ENCODE measurements at places on chromosomes 7 and 10. TPM values are rescaled to one million over a fixed set of nuclear protein-coding genes. Genes with fewer than 3 reads are reported as not detected.

GRCh38 chr7:37342688-37343471 lies 105.8 kb downstream of the ELMO1 start:
- no peak for DNase-seq

TMEM196 gene
- total RNA-seq = not detected

TEX36 gene
- not detected for total RNA-seq

DNA sequence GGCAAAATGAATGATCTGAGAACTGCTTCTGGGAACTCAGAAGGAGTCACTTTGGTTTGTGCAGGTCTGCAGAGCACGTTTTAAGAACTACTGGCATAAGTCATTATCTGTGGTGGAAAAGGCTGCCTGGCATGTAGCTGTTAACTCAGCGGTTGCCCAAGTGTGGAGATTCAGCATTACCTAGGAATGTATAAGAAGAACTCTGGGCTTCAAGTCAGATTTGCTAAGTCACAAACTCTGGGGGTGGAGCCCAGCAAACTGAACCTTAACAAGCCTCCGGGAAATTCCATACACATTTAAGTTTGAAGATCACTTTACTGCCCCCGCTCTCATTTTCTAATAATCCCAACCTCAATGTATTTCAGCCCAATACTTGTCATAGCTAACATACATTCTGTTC lies 31.1 kb downstream of the PLXDC2 start:
- DNase-seq = no peak

DYNC1I1 gene
- 7.6 TPM for total RNA-seq

TFAM gene
- total RNA-seq = 27.0 TPM

DNA sequence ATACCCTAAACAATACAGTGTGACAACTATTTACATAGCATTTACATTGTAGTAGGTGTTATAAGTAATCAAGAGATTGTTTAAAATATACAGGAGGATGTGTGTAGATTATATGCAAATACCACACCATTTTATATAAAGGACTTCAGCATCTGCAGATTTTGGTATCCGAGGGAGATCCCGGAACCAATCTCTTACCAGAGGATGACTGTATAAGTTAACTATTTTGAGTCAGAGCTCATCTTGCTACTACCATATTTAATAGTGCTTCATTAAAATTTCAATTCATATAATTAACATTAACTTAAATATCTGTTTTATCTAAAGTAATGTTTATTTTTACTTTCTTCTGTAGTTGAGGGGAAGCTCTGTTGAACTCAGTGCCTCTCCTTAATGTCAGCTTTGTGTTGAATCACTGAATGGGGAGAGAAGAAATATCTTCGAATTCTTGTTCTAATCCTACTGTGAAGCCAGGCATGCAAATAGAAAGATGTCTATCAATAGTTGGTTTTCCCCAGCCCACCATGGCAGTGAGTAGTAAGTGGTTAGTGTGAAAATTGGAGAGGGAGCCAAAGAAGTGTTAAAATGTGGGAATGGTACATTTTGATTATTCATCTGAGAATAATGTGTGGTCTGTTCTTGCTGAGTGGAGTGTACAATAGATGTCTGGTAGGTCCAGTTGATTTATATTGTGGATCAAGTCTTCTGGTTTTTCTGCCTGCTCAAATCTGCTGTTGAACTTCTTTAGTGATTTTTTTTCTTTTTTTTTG lies 90.1 kb upstream of the CYP26C1 start:
- no peak for DNase-seq

DNA sequence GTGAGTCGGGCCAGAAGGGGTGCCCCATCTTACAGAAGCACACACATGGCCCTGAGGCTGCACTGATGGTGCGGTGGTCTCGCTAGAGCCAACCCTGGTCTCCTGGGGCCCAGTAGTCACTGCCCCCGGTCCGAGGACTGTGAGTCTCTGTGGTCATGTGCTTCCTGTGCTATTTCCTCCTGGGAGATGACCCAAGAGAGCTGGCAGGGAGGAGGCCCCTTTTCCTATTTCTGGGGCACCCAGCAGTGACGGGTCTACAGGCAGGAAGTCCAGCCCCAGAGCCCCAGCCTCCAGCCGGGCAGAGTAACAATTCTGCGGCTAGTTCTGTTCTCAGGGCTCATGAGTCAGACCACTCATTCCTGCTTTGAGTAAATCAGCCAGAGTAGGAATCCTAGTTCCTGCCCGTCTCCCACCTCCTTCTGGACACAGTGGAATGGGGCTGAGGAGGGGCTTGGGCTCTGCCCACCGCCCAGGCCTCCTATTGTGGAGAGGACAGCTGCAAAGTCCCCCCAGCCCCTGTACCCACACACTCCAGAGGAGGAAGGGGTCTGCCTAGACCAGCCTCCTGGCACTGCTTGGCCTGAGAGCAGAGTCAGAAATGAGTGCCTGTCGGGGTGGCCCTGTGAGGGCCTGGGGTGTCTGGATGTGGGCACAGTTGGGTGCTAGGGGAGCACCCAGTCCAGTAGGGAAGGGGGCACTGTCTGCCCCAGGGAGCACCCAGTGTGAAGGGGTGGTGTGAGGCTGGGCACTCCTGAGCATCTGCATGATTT lies 80.5 kb upstream of the PPIF start:
- DNase-seq = peak; percentile 60

DNA sequence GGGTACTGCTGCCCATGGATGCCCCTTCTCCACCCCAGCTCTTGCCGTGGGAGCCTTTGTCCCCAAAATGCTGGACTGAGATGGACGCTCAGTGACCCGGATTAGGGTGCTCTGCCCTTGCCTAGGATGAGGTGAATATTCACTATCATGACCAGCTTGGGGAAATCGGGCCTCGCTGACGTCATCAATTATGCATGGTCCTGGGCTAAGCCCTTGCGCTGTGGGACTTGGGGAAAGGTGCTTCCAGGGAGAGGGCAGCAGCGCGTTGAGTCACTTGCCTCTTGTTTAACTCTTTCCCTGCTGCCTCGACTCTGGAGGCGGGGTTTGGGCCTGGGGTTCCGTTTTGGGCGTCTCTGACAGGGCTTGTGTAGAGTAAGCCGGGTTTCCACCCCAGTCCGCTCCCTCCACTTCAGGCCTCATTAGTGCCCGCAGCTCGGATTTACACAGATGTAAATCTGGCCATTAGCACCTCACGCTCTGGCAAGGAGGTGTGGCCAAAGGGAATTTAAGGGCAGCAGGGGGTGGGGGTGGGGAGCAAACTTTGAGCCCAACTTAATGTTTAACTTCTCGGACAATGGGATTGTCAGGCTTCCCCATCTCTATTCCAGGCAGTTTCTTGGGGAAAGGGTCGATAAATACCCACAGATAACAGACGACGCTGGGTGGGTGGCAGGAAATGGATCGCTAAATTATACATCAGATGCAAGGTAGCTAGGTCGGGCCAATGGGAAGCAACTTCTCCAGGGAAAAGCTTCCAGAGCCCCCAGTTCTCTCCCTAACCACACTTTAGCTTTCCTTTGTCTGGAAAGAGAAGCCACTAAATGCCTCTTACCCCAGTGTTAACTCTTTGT lies 51.3 kb upstream of the TCF7L2 start:
- DNase-seq = peak; percentile 46
